Esophagus mucosa (tissue), 1 donor: ENCODE measurements at places on chromosomes 5 and 9. TPM values are rescaled to one million over a fixed set of nuclear protein-coding genes. Genes with fewer than 3 reads are reported as not detected.

- no peak for ATAC-seq
Observed at GRCh38 chr5:22842574-22842973, 10.6 kb downstream of the CDH12 start.

GRCh38 chr9:79694676-79695400 lies 123.1 kb downstream of the TLE4 start:
- peak; percentile 24 for ATAC-seq

- no peak for ATAC-seq
Observed at GRCh38 chr9:13956107-13956506, 357.8 kb downstream of the NFIB start.

DNA sequence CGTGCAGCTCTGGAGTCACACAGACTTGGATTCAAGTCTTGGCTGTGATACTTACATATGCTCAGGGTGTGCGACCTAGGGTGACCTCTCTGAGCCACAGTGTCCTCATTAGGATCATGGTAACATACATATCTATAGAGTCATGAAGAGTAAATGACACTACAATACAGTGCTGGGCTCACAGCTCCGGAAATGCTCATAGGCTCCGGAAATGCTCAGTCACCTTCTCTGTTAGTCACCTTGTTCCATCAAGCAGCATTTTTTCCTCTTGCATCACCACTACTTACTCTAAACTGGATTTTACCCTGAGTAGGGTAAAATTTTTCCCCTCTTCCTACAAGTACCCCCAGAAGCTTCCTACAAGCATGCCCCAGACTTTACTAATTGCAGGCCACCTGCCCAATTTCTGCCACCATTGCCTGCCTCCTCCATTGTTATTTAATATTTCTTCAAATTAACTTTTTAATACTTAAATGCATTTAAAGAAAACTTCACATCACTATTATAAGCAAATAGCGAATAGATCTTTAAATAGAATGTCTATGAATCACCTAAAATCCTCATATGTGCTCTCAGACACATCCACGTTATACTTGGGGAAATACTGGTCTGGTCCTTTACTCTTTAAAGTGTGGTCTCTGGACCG lies 147.6 kb upstream of the SPRY4 start:
- ATAC-seq, result peak; percentile 99

ZNF608 gene
- total RNA-seq, result 6.7 TPM

GRCh38 chr5:135995976-135996375 lies 32.8 kb upstream of the TGFBI start:
- no peak for ATAC-seq

- ATAC-seq, result no peak
Observed at GRCh38 chr5:1080432-1080831, 31.4 kb downstream of the SLC12A7 start.

DNA sequence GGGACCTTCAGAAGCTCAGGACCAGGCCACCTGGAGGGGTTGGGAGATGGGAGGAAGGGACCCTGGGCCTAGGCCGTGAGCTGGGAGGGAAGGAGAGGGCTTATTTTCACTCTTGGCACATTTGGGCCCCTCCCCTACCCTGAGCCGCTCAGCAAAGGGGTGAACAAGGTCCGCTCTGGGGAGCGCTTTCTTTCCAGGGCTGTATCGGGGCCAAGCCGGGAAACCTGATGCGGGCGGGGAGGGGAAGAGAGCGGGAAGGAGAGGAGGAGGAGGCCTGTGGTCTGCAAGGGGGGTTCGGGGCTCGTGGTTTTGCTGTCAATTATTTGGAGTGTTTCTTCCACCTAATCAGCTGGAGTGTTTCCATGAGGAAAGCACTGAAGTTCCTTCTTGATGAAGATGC lies 62.7 kb upstream of the RXRA start:
- ATAC-seq, result no peak

NR4A3 gene
- total RNA-seq, result 0.24 TPM

CCNJL gene
- total RNA-seq, result 2.6 TPM

- ATAC-seq, result no peak
Observed at GRCh38 chr5:95035891-95036685, 248.8 kb downstream of the MCTP1 start.

DNA sequence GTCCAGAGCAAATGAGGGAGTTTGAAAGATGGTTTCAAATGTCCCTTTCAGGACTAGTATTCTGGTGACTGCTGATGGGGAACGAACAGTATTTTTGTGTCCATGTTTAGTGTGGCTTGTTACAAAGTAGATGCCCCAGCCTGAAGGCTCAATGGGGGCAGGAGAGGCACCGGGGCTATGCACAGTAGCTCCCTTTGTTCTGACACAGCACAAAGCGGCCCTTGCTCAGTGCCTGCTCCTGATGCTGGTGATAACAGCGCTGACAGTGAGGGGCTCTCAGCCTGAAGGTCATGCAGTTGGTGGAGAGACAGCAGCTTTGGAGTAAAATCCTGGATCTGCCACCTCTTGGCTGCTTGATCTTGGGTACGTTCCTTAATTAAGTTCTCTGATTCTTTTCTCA lies 188.9 kb downstream of the SLIT3 start:
- ATAC-seq, result no peak

GRCh38 chr5:11588803-11589202 lies 315.4 kb downstream of the CTNND2 start:
- no peak for ATAC-seq

- ATAC-seq, result no peak
Observed at GRCh38 chr5:110361471-110361870, 365.0 kb downstream of the TMEM232 start.

IL6ST gene
- total RNA-seq, result 55.2 TPM

GRCh38 chr5:53327811-53328334 lies 152.6 kb upstream of the FST start:
- ATAC-seq, result no peak

DNA sequence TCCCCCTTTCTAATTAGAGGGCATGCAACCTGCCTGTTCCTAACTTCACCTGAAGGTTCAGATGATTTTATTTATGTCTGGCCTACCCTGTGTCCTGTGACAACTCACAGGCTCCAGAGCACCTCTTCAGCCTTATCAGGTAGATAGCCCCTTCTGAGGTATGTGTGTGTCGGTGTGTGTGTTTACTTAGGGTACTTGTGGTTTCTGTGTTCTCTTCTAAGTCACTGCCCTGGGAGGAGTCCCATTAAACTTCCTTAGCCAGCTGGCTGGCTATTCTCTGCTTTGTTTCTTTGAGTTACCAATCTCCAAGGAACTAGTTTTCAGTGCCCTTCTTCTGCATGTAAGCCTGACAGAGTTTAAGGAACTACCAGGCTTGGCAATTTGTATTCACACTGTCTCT lies 74.9 kb downstream of the UNC13B start:
- no peak for ATAC-seq

DNA sequence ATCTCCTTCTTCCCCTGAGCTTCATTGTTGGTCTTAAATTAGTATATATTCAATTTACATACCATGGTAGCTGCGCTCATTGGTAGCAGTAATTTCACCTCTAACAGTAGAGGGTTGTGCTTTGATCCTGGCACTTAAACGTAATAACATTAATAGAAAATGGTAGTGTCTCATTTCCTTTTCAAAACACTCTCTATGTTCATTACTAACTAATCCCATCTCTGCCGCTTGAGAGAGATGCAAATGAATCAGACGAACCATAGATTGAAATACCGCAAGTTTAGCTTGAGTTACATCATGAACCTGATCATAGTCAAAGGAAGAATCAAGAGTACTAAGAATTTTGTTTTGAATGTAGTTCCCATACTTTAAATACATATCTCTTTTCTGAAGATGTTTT lies 2.2 kb downstream of the THBS4 start:
- no peak for ATAC-seq

DNA sequence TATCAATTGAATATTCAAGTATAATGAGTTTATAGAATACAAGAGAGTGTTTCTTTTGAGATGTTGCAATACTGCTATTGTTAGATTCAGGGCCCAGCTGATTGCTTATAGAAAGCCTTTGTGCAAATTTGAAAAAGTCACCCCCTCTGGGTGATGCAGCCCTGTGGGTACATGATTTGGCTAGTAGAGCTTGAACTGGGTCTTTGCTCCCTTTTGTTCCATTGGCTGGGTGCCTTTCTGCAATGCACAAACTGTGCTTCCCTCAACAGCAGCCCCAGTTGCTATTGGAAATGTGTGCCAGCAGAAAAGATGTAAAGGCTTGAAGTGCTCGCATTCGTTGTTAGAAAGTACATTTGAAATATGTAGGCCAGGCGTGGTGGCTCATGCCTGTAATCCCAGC lies 61.8 kb upstream of the CEMIP2 start:
- no peak for ATAC-seq

DNA sequence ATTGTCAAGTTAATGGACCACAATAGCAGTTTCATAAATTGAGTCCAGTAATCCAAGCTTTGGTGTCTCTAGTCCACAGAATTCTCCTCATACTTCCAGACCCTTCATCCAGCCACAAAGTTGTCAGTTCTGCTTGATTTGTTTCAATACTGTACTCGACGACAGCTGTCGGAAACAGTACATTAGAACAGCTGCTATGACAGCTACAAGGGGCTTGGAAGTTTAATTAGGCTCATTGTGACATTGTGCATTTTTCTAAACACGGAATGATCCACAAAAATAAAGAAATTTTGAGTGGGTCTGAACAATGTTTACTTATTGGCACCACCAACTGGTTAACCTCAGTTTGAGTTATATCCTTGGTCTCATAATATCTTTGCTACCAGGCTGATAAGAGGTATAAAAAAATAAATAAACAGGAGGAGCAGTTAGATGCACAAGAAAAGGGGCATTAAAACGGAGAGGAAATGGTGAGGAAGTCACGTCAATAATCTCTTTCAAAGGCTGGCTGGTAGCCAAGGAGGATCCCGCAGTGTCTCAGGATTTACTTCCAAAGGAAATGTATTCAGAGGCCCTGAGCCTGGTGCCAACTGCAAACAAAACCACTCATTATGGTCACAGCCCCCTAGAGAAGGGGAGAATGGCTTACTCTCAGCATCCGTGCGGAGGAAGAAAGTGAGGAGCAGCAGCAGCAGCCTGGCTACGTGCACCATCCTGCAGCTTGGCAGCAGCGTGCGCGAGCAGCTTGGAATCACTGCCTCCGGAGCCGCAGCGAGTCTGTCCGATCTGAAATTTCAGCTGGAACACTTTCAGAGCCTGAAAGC lies 933.8 kb upstream of the DMAC1 start:
- ATAC-seq, result peak; percentile 38

FOXD4L3 gene
- total RNA-seq, result not detected

- no peak for ATAC-seq
Observed at GRCh38 chr9:128910906-128911305, 9.9 kb upstream of the PHYHD1 start.

PCDHGA4 gene
- 0.48 TPM for total RNA-seq

DNA sequence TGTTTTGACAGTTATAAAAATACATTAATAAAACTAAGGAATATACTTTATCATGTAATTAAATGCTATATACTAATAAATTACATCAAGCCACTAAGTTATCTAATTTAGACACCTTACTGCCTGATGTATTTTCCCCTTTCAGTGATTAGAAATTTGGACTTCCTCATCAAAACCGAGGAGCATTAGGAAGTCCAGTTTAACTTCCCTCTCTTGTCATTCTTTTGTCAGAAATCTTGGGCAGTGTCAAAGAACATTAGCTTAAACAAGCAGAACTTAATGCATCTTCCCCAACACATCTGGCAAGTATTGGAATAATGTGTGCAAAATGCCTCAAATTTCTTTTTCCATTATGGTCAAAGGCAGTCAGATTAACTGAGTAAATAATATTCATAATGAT lies 81.6 kb downstream of the PLPP1 start:
- ATAC-seq, result no peak

DNA sequence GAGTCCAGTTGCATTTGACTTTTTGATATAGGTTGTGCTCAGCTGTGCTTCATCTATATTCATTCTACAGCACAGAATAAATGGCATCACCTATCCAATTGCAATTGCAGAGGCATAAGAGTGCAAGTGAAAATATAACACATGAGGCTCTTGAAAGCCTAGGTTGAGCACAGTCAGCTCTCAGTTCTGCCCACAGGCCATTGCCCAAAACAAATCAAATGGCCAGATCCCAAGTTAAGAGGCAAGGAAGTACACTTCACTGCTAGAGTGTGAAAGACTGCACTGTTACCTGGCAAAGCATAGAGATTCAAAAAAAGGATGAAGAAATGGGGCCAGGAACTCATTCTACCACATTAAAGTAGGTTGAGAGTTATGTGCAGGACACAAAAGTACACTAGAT lies 305.5 kb upstream of the SEMA6A start:
- no peak for ATAC-seq

DNA sequence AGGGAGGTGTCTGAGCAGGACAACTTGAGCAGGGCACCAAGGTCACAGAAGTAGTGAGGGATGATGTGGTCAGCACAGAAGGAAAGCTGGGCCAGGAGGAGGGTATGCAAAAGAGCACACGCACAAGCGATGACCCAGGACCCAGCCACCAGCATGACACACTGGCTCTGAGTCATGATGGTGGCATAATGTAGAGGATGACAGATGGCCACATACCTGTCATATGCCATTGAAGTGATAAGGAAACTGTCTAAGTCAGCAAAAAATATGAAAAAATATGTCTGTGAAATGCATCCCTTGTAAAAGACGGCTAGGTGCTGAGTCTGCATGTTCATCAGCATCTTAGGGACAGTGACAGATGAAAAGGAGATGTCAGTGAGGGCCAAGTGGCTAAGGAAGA lies 380 bp downstream of the OR1J1 start:
- ATAC-seq, result no peak

GRCh38 chr9:38074441-38074961 lies 5.5 kb upstream of the SHB start:
- ATAC-seq, result no peak

DNA sequence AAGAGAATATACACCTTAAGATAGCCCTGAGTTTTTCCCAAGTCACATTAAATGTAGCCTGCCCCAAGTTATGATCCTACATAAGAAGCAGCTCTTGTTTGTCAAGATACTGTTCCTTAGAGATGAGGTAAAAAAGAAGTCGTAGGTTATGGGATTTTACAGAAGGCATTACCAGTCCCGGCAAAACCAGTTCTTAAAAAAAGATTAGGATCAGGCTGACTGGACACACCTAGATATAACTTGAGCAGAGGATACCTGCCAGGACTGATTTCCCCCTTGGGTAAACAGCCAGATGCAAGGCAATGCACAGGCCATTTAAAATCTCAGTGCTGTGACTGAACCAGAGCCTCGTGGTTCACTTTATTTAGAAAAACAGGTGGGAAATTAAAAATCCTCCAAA lies 14.1 kb upstream of the SEMA5A start:
- ATAC-seq, result peak; percentile 81

NUTM2G gene
- not detected for total RNA-seq

DNA sequence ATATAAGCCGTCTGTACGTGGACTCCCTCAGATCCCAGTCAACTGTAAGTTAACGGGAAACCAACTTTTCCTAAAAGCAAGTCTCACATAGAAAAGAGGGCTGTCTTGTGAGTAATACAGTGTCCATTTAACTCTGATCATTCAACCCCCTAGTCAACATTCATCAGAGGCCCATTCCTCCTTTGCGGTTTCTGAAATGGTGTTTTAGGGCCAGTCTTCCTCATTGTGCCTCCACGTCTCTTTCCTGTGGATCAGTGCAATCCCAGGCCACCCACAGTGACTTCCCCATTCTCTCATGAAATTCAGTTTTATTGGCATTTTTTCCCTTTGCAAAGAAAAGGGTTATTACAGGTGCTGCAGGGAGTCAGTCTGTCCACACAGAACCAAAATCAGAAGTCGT lies 261.8 kb downstream of the NR3C1 start:
- ATAC-seq, result no peak
